Activated T-cell treated with anti-CD3 and anti-CD28 coated beads, Interleukin-2, amount 50 U/mL, for 4 hours (primary cell): ENCODE measurements at places on chromosomes 3 and 15.

GRCh38 chr3:16765661-16766060 is 119.1 kb upstream of the PLCL2 start:
- no peak for DNase-seq

- no peak for DNase-seq
These were observed 469.6 kb downstream of the SI start for GRCh38 chr3:164608554-164609276.

DNA sequence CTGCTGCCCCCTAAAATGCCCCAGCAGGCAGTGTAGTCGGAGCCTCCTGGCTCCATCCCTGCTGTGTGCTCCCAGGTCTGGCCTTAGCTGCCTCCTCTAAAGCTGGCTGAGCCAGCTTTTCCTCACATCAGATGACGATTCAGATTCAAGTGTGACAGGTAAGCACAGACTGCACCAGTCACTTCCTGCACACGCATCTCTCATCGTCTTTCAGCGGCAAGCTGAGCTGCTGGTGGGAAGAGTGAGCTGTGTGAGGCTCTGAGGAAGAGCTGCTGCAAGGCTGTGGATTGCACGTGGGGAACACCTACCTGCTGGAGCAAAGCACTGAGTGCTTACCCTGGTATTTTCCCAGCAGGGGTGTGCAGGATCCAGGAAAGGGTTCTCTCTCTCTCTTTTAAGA is 88.4 kb upstream of the RPL32 start:
- no peak for DNase-seq

GRCh38 chr3:110568246-110568645 is 503.4 kb upstream of the NECTIN3 start:
- DNase-seq = no peak

DNA sequence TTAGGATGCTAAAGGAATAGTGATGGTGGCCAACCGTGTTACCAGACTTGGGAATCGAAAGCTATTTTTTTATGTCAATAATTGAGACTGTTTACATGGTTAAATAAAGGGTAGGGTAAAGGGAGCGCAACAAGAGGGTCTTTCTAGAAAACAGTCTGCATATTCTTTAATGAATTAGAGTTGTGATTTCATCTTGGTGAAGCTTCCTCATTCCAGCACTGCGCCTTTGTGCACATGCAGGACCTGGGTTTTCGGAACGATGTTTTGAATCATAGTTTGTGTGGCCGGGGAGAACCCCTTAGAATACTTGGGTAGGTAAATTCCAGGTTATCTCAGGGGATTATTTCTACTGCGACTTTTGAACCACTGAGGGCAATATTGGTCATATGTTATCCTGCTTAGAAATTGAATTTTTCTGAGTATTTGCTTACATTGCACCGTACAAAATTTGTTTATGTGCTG is 1.3 kb downstream of the PIK3CA start:
- DNase-seq = peak; percentile 34

DNA sequence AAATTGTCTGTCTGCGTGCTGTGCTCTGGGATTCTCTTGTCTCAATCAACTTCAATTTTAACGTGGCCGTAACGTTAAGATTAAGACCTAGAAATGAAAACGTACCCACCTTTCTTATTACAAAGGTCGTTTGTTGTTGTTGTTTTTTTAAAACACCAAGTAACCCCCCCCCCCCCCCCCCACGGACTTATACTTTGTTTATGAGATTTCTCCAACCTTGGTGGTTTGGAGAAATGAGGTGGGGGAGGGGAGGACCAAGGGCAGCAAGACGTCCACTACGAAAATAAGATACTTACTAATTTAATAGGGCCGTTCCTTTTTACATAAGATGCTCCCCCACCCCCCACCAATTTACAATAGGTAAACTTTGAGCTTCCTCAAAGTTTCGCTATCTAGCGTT is 244.4 kb upstream of the TOPAZ1 start:
- DNase-seq = no peak

GRCh38 chr3:78455712-78456433 is 1311.9 kb downstream of the ROBO1 start:
- DNase-seq = no peak

DNA sequence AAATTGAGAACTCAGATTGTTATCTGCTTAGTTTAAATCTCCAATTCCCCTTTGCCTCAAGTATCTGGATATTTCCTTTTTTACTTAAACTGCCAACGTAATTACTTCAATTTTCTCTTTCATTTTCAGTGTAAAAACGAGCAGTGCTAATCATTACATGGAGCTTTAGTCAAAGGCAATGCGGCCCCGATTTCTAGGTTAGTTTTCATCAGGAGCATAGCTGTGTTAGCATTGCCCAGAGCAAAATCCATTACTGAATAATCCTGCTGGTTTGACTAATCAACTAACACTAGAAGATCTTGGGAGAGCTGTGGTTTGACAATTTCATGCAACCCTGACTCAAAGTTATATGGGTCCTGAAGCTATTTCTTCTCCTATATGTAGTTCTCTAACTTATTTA is 46.2 kb downstream of the ZPLD1 start:
- DNase-seq = no peak

DNA sequence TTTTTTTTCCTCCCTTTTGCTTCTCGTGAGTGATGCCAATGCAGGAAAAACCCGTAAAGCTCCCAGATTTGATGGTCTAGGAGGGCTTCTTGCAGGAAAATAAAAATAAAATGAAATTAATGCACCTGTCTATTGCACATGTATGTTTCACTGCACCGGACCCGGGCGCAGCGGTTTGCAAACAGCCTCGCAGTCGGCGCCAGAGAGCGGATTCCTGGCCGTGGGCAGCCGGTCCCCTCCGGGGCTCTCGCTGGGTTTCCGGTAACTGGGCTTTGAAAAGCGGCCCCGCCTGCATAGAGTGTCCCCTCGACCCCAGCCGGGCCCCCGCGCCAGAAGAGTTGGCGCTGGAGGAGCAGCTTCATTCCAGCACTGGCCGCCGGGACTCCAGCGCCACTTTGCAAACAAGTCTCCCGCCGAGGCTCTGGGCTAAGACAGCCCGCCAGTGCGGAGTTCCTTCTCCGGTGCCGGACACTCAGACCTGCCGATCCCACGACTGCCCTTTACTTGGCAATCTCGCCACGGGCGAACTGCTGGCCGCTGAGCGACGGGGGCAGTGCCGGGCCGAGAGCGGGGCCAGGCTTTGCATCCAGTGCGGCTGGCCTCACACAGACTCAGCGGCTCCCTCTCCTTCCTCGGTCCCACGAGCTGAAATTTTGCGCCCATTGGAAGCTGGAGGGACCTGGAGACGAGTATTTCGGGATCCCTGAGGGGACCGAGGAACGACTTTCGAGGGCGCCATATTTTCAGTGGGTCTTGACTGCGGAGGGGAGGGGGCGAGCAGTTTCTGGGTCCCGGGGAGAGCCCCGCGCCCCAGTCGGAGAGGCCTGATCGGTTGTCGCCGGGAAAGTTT is 225.9 kb upstream of the C2CD4B start:
- DNase-seq = no peak

- DNase-seq = no peak
These were observed 117.9 kb upstream of the SPATA12 start for GRCh38 chr3:56942523-56942922.

DNA sequence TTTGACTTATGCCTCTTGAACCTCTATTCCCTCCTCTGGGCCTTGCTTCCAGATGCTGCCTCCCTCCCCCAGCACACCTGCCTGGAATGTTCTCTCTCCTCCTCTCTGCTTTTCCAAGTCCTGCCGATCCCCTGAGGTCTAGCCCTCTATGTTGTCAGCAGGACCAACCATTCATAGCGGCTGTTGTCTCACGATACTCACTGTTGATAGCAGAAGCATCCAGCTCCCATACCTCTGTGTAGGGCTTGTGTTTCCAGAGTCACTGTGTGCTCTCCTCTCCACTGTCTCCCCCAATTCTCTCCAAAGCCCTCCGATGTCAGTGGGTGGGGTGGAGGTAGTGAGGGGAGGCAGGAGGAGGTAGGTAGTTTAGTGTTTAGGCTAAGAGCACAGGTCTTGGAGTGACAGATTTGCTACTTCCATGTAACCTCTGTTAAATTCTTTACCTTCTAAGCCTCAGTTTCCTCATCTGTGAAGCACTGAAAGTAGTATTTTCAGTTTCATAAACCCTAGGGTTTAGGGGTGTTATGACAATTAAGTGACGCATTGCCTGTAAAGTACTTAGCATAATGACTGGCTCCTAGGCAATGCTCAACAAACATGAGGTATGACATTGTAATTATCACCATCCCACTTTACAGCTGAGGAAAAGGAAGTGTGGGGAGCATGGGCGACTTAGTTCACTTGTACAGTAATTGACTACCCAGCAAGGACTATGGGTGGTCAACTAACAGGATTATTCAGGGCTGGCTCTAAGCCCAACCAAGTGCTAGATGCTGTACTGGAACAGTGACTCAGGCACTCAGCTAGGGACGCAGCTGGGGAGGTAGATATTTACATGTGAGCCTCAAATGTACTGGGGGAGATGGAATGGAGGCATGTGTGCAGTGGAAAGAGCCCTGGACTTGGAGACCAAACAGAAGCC is 122.8 kb downstream of the CACNA1D start:
- DNase-seq = no peak

DNA sequence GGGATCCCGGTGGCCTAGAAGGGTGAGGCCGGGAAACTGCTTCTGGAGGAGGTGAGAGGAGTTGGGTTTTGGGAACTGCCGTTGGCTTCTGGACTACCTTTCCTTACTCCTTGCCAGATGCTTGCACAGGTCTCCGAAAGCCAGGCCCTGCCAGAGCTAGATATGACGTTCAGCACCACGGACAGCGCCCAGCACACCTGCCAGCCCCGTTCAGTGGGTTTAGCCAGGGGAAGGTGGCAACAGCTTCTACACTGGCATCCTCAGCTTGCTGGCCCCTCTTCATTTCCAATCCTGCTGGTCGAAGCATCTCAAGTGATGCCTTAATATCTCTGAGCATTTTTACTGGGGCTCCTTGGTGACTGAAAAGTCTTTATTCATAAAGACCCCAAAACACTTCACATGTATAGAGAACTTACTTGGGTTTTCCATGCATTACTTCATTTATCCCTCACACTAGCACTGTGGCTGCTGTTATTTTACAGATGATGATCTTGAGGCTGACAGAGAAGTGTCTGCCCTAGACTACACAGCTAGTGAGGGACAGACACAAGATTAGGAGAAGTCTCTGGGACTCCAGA is 21.9 kb downstream of the HCN4 start:
- DNase-seq = peak; percentile 47

GRCh38 chr15:58163985-58164384 is 25.8 kb downstream of the AQP9 start:
- DNase-seq = no peak

- no peak for DNase-seq
These were observed 4.8 kb downstream of the SACM1L start for GRCh38 chr3:45693941-45694521.
